Caco-2 (cell line): ENCODE measurements at places on chromosomes 12 and 14. TPM values are rescaled to one million over a fixed set of nuclear protein-coding genes. Genes with fewer than 3 reads are reported as not detected.

The C1RL gene
- 38.7 and 40.2 TPM in 2 replicates for total RNA-seq

GRCh38 chr14:90061685-90062126, at the start of gene KCNK13:
TSS of gene KCNK13 (plus strand) at chr14:90061994. CDS start at chr14:90062206, 212 bp downstream.
- H3K36me3 ChIP-seq = no peaks in the 10 kb centered on the region
- peaks cover 8% of the 10 kb centered on the region; the same call in 1 of the 2 replicates for H3K4me1 ChIP-seq
- H3K27ac ChIP-seq = no peak within 1 kb of the TSS
- peaks cover 5% of the 10 kb centered on the region for H3K27me3 ChIP-seq
- peak; percentile 19 for DNase-seq

GRCh38 chr12:39906237-39906636, 199.6 kb downstream of the SLC2A13 start:
- H3K27ac ChIP-seq = no peak overlapping the region
- no peaks in the 10 kb centered on the region for H3K36me3 ChIP-seq
- H3K4me1 ChIP-seq = no peaks in the 10 kb centered on the region
- H3K27me3 ChIP-seq = no peaks in the 10 kb centered on the region
- H3K4me3 ChIP-seq = no peak overlapping the region

GRCh38 chr14:67831113-67831512, 11.5 kb downstream of the RAD51B start:
- no peak for DNase-seq
- no peak overlapping the region for H3K27ac ChIP-seq
- H3K4me1 ChIP-seq = no peaks in the 10 kb centered on the region
- H3K27me3 ChIP-seq = no peaks in the 10 kb centered on the region

- H3K36me3 ChIP-seq = no peaks in the 10 kb centered on the region
- H3K27ac ChIP-seq = no peak overlapping the region
- H3K4me3 ChIP-seq = no peak overlapping the region
Observed at GRCh38 chr14:44767646-44768173, 194.0 kb downstream of the KLHL28 start.

- no peak overlapping the region for H3K27ac ChIP-seq
- H3K4me3 ChIP-seq = no peak overlapping the region
- peaks cover 5% of the 10 kb centered on the region; the same call in 1 of the 2 replicates for H3K4me1 ChIP-seq
Observed at GRCh38 chr12:75706786-75707605, 195.6 kb upstream of the KRR1 start.

GRCh38 chr14:55628426-55628825, 48.4 kb downstream of the KTN1 start:
- H3K4me3 ChIP-seq = no peak overlapping the region
- H3K27me3 ChIP-seq = no peaks in the 10 kb centered on the region
- H3K36me3 ChIP-seq = no peaks in the 10 kb centered on the region
- H3K4me1 ChIP-seq = no peaks in the 10 kb centered on the region
- no peak overlapping the region for H3K27ac ChIP-seq

DNA sequence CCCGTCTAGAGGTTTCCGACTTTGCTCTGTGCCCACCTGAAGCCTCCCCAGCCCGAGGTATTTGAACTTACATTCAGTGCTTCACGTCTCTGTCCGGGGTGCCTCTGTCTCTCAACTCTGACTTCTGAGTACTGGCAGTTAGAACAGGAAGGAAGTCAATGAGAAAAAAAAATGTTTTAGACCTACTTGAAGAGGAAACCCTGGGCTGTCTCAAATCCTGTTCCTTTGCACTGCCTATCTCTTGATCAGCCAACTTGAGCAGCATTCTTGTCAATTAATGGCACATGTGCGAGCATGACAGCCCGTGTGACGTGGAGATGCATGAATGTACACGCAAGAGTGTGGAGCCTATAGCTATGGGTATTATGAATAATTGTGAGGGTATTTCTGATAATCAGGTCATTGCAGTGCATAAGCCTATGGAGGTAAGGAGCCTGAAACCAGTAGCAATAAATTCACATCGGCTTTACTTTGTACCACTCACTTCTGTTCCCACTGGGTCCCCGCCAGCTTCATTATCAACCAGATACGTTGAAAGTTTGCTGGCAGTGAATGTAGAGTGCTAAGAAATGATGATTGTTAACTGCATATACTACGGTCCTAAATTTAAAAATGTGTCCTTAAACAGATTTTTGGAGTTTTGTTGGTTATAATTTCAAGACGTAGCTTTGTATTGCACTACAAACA, at the start of gene ARHGDIB:
TSS of gene ARHGDIB (minus strand) at position 136 of the 687 bp plus-strand sequence. CDS start 10,889 bp downstream, outside the sequence.
- no peaks in the 10 kb centered on the region for H3K36me3 ChIP-seq
- no peaks in the 10 kb centered on the region for H3K4me1 ChIP-seq
- no peak within 1 kb of the TSS for H3K27ac ChIP-seq
- no peak for DNase-seq

The SLC6A13 gene
- 1.0 and 1.3 TPM in 2 replicates for total RNA-seq

- peaks cover 9% of the 10 kb centered on the region for H3K4me1 ChIP-seq
- no peak for DNase-seq
- H3K27ac ChIP-seq = no peak overlapping the region
- H3K4me3 ChIP-seq = no peak overlapping the region
- no peaks in the 10 kb centered on the region for H3K27me3 ChIP-seq
- no peaks in the 10 kb centered on the region for H3K36me3 ChIP-seq
Observed at GRCh38 chr12:27185234-27186021, 58.7 kb upstream of the STK38L start.

The RAB2B gene
- 18.8 and 20.9 TPM in 2 replicates for total RNA-seq

DNA sequence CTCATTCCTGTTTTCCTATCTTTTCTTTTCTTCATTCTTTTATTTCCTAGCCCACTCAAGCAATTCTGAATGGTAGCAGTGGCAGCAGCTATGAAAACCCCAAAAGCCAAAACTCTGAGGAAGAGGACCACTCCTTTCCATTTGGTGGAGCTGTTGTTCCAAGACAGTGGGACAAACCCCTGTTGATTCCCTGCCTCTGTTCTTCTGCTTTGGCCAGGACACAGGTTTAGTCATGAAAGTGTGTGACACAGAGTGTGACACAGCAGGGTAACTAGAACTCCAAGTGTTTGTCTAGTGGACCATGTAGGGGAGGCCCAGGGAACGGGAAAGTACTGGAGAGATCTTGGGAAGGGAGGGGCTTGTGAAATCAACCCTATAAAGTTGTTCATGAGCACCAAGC, 71.1 kb downstream of the PTCSC3 start:
- no peak overlapping the region for H3K4me3 ChIP-seq
- no peaks in the 10 kb centered on the region for H3K4me1 ChIP-seq
- DNase-seq = peak; percentile 51
- H3K36me3 ChIP-seq = no peaks in the 10 kb centered on the region
- H3K27me3 ChIP-seq = no peaks in the 10 kb centered on the region
- H3K27ac ChIP-seq = no peak overlapping the region

The CCNT1 gene
- total RNA-seq = 52.1 and 53.1 TPM in 2 replicates

The LDHB gene
- 1,752 and 1,948 TPM in 2 replicates for total RNA-seq

The COL2A1 gene
- total RNA-seq = 200 and 201 TPM in 2 replicates

DNA sequence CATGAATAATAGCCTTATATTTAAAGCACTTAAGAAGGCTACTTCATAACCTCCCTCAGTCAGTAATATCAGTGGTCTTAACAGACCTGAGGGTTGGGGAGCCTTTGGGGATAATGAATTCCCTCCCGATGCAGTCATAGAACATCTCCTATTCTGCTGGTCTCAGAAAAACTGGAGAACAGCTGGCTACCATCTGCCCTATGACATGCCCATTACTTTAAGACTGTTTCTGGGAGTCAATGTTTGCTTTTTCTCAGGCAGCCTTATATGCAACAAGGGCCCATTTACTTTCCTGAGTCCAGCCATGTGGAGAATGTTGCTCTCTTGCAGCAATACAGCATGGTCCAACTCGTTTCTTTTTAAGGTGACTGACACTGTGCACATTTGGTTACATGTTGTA, 161.7 kb upstream of the PARP11 start:
- H3K27ac ChIP-seq = no peak overlapping the region
- H3K27me3 ChIP-seq = no peaks in the 10 kb centered on the region
- no peak for DNase-seq

- no peaks in the 10 kb centered on the region for H3K4me1 ChIP-seq
- peak overlapping the region; percentile 27 for H3K27ac ChIP-seq
- H3K36me3 ChIP-seq = no peaks in the 10 kb centered on the region
Observed at GRCh38 chr14:21197418-21198205, 41.7 kb upstream of the OR5AU1 start.

DNA sequence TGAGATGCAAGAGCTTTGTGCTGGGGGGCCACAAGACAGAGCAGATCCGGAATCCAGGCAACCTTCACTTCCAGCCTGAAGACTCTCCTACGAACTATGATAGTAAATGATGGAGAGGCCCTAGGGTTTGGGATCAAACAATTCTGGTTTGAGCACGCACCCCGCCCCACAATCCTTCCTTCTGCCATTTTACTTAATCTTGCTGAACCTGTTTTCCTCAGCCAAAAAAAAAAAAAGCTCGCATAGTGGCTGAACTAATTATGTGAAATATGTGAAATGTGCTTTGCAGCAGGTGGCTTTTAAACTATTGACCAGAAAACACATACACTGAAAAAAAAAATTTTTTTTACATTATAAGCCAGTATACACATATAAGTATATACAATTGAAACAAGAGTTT, 667 bp upstream of the ITFG2 start:
- no peak for DNase-seq
- peak overlapping the region; percentile 96 for H3K27ac ChIP-seq
- no peaks in the 10 kb centered on the region for H3K36me3 ChIP-seq
- peaks cover 8% of the 10 kb centered on the region; the same call in 1 of the 2 replicates for H3K4me1 ChIP-seq
- no peaks in the 10 kb centered on the region for H3K27me3 ChIP-seq
- peak overlapping the region; percentile 30; the same call in 1 of the 2 replicates for H3K4me3 ChIP-seq

GRCh38 chr14:103280278-103280928, 53.6 kb upstream of the EIF5 start:
- DNase-seq = no peak
- H3K36me3 ChIP-seq = no peaks in the 10 kb centered on the region
- H3K4me3 ChIP-seq = no peak overlapping the region
- H3K27ac ChIP-seq = no peak overlapping the region
- peaks cover 16% of the 10 kb centered on the region for H3K4me1 ChIP-seq
- H3K27me3 ChIP-seq = no peaks in the 10 kb centered on the region

The SLC7A8 gene
- 26.9 and 28.9 TPM in 2 replicates for total RNA-seq

- H3K27ac ChIP-seq = no peak overlapping the region
- H3K4me1 ChIP-seq = 0 out of 2 replicates have a peak, but pooled peaks cover 3% of the 10 kb centered on the region
- no peaks in the 10 kb centered on the region for H3K27me3 ChIP-seq
- H3K4me3 ChIP-seq = no peak overlapping the region
- H3K36me3 ChIP-seq = no peaks in the 10 kb centered on the region
- no peak for DNase-seq
Observed at GRCh38 chr14:63205044-63205575, 867 bp downstream of the RHOJ start.

GRCh38 chr12:15004421-15004820, 31.6 kb downstream of the PDE6H start:
- DNase-seq = no peak
- H3K27me3 ChIP-seq = peaks cover 2% of the 10 kb centered on the region; the same call in 1 of the 2 replicates
- no peak overlapping the region for H3K27ac ChIP-seq

DNA sequence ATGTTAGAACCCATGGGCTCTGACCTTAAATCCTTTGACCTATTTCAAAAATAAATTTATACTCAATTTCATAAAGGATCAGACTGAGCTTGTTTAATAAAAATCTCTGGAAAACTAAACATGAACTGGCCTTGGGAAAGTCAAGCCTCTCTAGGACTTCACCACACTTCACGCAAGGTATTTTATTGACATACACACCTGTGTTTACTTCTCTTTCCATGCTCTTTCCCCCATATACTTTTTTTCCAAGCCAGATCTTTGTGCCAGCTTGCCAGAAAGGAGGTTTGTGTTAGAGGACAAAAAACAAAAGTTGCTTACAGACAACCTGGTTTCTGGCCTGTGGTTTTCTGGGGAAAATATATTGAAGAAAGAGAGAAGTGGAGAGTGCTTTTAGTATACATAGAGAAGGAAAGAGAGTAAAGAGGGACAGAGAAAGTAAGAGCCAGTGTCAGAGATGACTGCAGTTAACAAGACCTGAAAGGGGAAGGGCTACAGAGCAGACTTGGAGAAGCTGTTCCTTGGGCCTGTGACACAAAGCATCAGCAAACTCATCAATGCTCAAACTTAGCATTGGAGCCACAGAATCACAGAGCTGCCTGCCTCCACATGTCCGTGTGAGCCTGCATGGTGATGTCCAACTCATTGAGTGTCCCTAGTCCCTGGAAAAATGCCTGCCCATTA, 77.3 kb upstream of the TMTC2 start:
- H3K27me3 ChIP-seq = no peaks in the 10 kb centered on the region
- no peak for DNase-seq
- no peak overlapping the region for H3K27ac ChIP-seq
- no peak overlapping the region for H3K4me3 ChIP-seq
- H3K4me1 ChIP-seq = no peaks in the 10 kb centered on the region
- no peaks in the 10 kb centered on the region for H3K36me3 ChIP-seq

The FAM222A gene
- 17.4 and 18.0 TPM in 2 replicates for total RNA-seq

- no peaks in the 10 kb centered on the region; the same call in 1 of the 2 replicates for H3K36me3 ChIP-seq
- no peak overlapping the region for H3K4me3 ChIP-seq
- no peak overlapping the region for H3K27ac ChIP-seq
- no peaks in the 10 kb centered on the region for H3K27me3 ChIP-seq
- peak; percentile 53 for DNase-seq
Observed at GRCh38 chr12:22684140-22685118, 59.5 kb downstream of the ETNK1 start.

DNA sequence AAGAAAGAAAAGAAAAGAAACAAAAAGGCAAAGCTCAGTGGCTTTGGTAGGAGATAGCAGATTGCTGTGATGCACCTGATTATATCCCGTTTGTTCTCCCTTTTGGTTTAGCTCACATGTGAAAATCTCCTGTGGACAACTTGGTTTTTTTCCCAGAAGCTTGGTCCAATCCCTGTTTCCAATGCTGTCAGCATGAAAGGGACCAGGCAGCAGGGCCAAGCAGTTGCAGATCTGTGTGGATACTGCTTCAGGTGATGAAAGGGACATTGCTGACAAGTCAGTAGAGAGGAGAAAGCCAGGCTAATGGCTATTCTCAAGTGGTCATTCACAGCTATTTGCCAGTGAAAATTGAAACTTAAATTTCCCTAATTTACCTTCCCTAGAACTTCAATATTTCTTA, 18.8 kb upstream of the SLCO1A2 start:
- no peak overlapping the region for H3K27ac ChIP-seq
- no peak overlapping the region for H3K4me3 ChIP-seq
- H3K36me3 ChIP-seq = no peaks in the 10 kb centered on the region
- H3K27me3 ChIP-seq = peaks cover 1% of the 10 kb centered on the region

DNA sequence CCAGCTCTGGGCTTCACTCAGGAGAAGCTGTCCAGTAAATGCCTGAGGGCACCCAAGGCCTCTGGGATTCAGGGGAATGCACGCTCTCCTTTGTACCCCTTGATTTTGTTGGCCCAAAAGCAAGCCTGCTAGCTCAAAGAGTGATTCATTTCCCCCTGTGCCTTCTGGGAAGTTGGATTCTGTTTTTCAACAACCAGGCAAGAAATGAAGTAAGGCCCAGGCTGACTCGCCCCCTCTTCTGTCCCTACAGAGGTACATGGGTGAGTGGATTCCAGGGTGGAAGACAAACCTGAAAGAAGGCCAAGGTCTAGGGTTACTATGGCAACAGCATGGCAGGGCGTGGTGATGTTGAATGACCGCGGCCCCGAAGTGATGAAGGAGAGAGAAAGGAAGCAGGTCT, 9.3 kb upstream of the SERPINA5 start:
- H3K4me1 ChIP-seq = peaks cover 26% of the 10 kb centered on the region
- no peak overlapping the region for H3K4me3 ChIP-seq
- H3K36me3 ChIP-seq = no peaks in the 10 kb centered on the region
- DNase-seq = no peak
- peak overlapping the region; percentile 77 for H3K27ac ChIP-seq
- no peaks in the 10 kb centered on the region for H3K27me3 ChIP-seq

GRCh38 chr14:58540749-58541632, 96.8 kb upstream of the DACT1 start:
- H3K4me1 ChIP-seq = no peaks in the 10 kb centered on the region
- H3K27me3 ChIP-seq = no peaks in the 10 kb centered on the region
- no peak overlapping the region for H3K4me3 ChIP-seq
- no peaks in the 10 kb centered on the region for H3K36me3 ChIP-seq
- no peak overlapping the region for H3K27ac ChIP-seq
- no peak for DNase-seq
